GM23338 (cell line): ENCODE measurements at places on chromosomes 2 and 18. TPM values are rescaled to one million over a fixed set of nuclear protein-coding genes. Genes with fewer than 3 reads are reported as not detected.

GRCh38 chr2:191362841-191363240 is 117.6 kb downstream of the MYO1B start:
- DNase-seq, result no peak

GRCh38 chr2:58131191-58132011 is 84.8 kb downstream of the VRK2 start:
- DNase-seq, result peak; percentile 6

GRCh38 chr2:6754419-6754818 is 111.3 kb downstream of the CMPK2 start:
- DNase-seq, result peak; percentile 18

- peak; percentile 88 for DNase-seq
These were observed 435.9 kb downstream of the TSN start for GRCh38 chr2:122191331-122191730.

GRCh38 chr2:12071318-12071717 is 324.9 kb downstream of the LPIN1 start:
- DNase-seq, result no peak

DNA sequence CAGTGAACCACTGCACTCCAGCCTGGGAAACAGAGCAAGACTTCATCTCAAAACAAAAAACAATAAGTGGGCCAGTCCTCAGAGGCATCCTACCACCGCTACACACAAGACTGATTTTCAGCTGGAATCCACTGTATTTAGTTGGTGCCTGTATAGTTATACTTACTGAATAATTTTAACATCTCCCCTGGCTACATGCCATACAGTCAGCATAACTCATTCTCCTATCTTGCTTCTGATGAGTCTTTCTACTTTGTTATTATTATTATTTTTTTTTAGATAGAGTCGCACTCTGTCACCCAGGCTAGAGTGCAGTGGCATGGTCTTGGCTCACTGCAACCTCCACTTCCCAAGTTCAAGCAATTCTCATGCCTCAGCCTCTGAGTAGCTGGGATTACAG is 19.9 kb upstream of the CAB39 start:
- DNase-seq, result no peak

DNA sequence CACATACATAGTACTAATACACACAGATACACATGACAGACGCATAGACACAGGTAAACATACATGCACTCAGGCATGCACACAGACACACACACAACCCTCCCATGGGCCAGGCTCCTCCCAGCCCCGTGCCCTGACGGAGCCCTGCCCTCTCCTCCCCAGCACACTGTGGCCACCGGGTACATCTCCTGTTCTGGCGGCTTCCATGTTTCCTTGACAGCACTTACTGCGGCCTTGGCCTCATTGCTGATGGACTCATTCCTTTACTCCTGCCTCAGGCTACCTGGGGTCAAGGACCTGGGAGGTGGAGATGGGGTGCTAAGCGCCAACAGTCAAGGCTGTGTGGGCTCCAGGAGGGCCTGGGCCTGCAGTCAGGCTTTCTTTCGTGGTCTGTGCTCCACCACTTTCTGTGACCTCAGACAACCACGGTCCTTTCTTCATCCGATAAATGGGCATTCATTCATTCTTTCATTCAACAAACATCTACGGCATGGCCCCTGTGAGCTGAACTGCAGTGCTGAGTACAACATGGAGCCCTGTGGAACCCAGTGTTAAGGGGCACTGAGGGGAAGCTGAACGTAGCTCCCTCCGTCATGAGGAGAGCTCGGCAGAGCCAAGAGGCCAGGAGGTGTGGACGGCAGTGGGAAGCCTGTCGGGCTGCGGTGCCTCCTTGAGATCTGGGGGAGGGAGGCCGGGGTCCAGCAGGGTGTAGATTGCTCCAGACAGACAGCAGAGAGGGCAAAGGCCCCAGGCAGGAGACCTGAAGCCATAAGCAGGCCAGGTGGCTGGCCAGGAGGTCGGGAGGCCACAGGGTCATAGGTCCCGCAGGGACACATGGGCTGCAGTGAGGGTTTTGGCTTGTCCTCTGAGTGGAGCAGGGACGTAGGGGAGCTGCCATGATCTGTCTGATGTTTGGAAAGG is 190.4 kb upstream of the HDAC4 start:
- DNase-seq, result no peak

DNA sequence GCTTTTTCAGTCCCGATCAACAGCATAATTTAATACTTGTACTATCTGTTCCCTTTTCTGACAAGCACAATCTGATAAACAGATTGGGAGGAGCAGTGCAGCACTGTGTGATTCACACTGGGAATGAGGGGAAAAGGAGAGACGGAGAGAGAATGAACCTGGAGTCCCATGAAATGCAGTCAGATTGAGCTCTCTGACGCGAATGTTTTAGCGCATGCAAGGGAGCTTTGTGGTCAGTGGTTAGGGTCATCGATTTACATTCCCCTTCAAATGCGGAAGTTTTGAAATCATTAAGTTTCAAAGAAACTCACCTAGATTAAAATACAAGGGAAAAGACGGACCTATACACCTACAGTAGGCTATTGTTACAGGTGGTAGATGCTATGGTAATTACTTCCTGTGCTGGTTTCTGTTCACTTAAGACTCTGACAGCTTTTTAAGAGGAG is 99.6 kb downstream of the KCTD1 start:
- DNase-seq, result no peak

DNA sequence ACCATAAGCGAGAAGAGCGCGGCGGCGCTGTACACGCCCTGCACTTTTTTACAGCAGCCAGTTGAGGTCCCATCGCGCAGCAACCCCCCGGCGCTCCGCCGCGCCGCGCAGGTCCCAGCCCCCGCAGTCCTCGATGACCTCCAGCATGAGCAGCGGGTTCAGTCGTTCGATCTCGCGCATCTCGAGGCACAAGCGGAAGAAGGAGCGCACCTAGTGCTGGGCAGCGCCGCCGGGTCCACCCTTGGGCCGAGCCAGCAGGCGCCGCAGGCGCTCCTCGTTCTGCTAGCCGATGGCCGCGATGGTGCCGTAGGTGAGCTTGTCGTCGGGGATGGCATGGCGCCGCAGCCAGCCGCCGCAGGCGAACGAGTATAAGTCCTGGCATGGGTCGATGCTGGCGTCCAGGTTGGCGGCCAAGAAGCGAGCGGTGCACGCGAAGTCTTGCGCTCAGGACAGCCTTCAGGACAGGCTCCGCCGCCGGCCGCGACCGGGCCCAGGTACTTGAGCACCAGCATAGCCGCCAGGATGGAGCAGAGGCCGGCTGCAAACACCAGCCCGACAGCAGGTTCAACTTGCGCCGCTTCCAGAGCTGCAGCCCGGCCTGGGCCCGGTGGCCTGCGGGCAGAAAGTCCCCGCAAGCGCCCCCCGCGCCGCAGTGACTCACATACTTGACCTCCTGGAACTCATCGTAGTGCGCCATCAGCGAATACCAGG is 8.3 kb downstream of the ALPP start:
- DNase-seq, result peak; percentile 64

- no peak for DNase-seq
These were observed 175.8 kb upstream of the PIEZO2 start for GRCh38 chr18:11324956-11325882.

GRCh38 chr2:45345331-45346234 is 265.5 kb downstream of the SRBD1 start:
- peak; percentile 17 for DNase-seq

GRCh38 chr2:27051902-27052645 is 606 bp downstream of the AGBL5 start:
- peak; percentile 86 for DNase-seq

DNA sequence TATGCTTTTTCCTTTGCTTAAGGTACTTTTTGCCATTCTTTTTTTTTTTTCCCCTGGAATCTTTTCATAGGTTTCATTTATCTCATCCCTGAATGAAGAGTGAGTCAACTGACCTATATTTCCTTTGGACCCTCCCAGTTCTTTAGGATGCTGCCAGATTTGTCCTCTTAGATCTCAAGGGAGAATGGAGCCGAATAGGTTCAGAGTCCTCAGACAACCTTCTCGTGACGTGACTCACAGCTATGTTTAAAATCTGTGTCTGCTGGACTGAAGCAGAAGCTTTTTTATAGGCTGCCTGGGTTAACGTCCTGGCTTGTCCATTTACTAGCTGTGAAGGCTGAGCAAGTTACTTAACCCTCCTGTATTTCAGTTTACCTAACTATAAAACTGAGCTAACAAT is 358.6 kb downstream of the DLGAP1 start:
- no peak for DNase-seq

DNA sequence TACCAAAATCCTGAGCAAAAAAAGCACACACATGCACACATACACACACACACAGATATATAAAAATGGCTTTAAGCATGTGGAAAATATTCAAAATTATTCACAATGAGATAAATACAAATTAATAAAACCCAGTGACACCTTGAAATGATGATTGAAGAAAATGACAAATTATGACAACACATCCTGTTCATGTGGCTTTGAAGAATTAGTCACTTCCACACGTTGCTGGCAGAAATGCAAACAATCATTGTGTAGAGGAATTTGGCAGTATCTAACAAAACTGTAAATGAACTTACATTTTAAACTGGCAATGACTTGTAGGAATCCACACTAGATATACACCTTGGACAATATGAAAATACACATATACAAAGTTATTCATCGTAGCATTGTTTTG is 95.8 kb upstream of the RGPD4 start:
- DNase-seq, result no peak

DNA sequence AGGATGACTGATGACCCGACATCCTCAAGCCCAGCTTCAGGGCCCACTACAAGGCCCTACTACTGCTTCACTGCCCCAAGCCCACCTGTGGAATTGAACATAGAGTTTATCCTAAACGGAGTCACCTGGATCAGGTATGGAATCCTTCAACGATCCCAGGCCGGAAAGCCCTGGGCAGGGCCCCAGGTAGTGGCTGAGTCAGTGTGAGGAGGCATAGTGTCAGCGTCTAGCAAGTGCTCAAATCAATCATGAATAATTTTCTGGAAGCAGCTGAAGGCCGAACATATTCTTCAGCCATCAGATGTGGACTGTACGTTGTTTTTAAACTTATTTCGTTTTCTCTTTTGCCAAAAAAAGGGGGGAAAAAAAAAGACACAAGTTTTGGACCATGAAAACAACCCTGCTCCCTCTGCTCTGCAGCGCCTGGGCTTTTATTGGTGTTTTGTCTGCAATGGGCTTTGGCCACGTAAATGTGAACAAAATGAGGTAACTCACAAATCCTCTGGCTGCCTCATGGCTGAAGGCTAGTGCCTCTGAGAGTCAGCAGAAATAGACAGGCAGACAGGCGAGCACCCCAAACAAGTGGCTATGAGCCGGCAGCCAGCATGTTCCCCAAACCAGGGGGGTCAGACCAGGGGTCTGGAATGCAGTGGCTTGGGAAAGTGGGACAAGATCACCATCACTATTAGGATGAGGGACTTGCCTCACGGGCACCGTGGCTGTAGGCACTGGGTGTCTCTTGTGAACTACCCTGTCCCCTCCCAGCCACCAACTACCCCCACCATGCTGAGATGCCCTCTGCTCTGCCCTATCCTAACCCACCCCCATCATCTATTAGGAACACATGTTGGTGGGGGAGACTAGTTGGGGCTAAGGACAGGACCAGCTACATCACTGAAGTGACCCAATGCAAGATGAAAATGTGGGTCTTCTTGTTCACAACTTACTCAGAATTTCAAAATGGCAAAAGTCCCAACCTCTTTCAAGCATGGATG is 51.4 kb downstream of the TTC32 start:
- DNase-seq, result no peak

DNA sequence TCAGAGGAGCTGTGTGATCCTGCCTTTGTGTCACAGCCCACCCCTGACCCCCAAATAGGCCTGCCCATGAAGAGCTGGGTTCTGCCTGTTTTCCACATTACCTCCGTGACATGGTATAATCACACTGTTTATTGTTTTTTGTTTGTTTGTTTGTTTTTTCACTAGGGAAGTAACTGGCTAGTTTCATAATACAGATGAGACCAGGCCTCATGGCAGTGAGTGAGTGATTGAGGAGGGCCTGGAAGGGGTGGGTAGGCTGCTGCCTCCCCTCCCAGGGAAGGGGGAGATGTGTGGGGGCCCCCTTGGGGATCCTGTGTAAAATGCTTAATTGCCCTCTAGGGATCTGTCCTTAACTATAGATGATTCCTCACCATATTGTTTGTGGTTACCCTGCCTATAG is 190.5 kb downstream of the LDLRAD4 start:
- DNase-seq, result no peak

GRCh38 chr18:49669403-49669802 is 107.5 kb downstream of the LIPG start:
- no peak for DNase-seq

DNA sequence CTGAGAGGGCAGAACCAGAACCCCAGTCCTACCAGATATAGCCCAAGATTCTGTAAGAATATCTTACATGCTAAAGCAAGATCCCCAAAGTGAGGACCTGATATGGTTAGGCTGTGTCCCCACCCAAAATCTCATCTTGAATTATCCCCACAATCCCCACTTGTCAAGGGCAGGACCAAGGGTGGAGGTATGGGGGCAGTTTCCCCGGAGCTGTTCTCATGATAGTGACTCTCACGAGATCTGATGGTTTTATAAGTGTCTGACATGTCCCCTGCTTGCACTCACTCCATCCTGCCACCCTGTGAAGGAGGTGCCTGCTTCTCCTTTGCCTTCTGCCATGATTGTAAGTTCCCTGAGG is 19.9 kb downstream of the TTC32 start:
- no peak for DNase-seq

DNA sequence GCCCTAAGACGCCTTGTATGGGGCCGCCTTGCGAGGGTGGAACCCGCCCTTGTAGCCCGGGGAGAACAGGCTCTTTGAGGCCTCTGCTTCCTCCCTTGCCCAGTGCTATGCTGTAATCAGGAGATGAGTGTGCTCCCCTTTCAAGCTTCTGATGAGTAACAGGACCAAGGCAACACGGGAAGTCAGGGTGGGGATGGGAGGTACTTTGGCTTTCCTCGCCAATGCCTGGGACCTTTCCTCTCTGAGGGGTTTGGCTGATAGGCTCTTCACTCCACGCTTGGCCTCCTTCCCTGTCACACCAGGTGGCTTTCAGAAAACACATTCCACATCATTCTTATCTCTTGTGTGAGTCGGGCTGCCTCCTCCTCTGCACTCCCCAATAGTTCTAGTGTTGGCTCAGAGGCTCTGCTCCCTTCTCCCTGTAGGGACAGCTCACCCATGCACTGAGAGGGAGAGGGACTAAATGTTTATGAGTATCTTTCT is 223.7 kb upstream of the TRIB2 start:
- no peak for DNase-seq

GRCh38 chr18:50161597-50162205 is 33.2 kb downstream of the MYO5B start:
- no peak for DNase-seq

- DNase-seq, result no peak
These were observed 10.6 kb downstream of the COL5A2 start for GRCh38 chr2:189168856-189169499.

DNA sequence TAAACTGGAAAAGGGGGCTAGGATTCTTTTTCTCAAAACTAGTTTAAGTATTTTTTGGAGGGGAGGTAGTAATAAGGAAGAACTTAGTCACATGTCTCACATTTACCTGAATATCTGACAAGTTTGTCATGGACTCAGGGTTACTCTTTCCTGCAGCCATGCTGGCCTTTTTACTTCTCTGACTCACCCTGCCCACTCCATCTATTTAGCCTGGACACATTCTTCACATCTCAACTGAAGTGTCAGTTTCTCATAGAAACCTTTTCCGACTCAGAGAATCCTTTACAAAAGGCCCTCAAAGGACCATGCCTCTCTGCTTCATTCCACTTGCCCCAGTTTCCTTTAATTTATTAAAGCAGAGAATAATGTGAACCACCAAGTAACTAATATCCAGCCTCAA is 42.6 kb downstream of the SCN7A start:
- DNase-seq, result no peak

Gene ICA1L
- 5.6 and 7.2 TPM in 2 replicates for total RNA-seq

Gene CRIM1
- total RNA-seq, result 30.9 and 36.4 TPM in 2 replicates

Gene KDSR
- 31.0 and 36.3 TPM in 2 replicates for total RNA-seq

Gene ANKRD30BL
- 0.17 and 0.62 TPM in 2 replicates for total RNA-seq

Gene RBM44
- 0.19 and 0.87 TPM in 2 replicates for total RNA-seq

Gene RIOK3
- 22.1 and 23.7 TPM in 2 replicates for total RNA-seq

Gene SP3
- total RNA-seq, result 96.9 and 110 TPM in 2 replicates
